GM06990 (cell line): ENCODE measurements at places on chromosomes 2 and 18.

- DNase-seq, result no peak
Measured at GRCh38 chr2:170284205-170284604, 106.3 kb downstream of the MYO3B start.

- DNase-seq, result no peak
Measured at GRCh38 chr2:32058130-32058529, 5.2 kb upstream of the SPAST start.

GRCh38 chr2:237043866-237044265 lies 41.8 kb upstream of the COPS8 start:
- DNase-seq, result no peak

- no peak for DNase-seq
Measured at GRCh38 chr2:181149056-181149455, 168.7 kb downstream of the UBE2E3 start.

DNA sequence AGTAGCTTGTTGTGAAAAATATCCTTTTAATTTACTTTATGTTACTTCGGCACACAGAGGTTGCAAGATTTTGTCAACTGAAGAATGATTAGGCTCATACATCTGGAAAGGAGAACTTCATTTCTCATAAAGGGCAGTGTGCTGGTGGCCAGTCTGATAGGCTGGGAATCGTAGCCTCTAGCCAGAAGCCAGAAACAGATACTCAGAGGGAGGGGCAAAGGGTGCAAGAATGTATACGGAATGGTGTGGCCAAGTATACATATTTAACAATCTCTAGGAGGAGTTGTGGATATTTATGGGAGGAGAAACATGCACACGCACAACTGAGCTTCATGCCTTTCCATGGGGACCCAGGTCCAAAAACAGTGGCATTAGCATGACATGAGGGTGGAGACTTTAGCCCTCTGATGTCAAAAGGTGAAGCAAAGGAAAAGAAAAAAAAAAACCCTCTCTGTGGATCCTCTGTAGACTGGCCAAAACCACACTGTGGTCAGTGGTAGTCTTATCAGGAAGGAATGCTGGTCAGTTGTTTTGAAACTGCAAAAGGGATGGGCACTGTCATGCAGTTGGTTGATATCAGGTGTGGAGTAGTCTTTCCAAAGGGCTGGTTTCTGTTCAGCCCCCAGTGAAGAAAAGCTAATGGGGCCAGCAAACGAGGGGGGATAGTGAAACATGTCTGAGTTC lies 34.9 kb upstream of the APCDD1 start:
- DNase-seq, result no peak

GRCh38 chr2:48467637-48468036 lies 62.3 kb upstream of the STON1 start:
- DNase-seq, result no peak

DNA sequence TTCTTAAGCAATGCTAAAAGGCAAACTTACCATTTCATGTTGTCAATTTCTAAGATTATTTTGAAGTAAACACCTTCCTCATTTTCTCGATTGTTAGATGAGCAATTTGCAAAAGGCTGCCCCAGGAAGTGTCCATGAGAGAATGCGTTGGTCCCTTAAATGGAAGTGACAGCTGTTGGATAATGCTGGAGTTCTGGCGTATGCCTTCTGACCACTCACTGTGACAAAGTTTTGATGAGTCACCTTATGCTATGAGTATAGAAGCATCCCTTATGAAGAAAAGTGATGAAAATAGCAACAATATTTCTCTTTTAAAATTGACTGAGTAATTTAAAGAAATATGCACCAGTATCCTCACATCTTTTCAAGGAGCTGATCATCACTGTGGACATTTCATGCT lies 1497.5 kb downstream of the DPP10 start:
- no peak for DNase-seq

DNA sequence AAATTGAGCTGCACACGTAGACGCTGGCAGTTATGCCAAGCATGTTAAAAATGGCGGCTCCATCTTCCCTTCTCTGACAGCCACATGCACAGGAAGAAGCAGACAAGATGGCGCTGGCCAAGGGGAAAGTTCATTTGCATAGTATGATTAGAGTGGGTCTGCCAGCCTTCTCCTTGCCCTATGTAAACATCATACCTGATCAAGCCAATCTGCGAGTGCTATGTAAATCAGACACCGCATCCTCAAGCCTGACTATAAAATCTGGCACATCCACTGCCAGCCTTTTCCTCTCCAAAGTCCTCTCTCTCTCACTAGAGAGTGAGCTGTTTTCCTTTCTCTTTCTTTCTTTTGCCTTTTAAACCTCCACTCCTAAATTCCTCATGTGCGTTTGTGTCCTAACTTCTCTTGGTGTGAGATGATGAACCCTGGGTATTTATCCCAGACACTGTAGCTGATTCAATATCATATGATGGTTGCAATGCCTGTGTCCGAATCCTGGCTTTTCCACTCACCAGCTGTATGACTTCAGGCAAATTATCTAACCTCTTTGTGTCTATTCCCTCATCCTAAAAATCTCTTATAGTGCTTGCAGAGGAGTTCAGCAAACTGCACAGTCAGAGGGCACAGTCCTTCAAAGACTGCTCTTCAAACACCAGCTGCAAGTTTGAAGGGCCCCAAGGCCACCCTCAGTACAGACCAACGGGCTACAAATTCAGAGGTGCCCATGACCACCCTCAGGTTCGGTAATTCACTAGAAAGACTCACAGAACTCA lies 39.3 kb upstream of the ITSN2 start:
- DNase-seq, result no peak

DNA sequence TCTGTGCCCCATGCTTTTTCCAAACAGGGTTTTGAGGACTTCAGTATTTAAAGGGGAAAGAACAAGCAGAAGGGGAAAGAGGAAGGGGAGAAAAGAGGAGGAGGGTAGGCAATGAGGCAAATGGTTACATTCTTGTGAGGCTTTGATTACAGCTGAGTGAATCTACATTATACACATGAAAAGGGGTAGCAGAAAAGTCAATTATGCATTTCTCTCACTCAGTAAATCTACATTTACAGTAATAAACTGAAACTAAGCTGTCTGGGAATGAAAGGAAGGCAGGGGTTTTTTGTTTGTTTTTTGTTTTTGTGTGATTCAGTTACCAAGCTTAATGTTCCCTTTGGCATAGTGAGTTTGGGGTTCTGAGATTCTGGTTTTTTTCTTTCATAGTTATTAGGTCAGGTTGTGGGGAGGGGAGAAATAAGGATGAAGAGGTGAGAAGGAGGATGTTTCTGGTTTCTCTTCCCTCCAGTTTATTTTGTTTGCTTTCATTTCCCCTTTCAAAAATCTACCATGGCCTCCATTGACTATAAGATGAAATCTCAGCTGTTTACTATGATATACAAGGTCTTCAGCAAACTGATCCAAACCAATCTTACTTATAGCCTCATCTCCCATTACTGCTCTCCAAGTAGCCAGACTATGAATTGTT lies 18.7 kb downstream of the C18orf63 start:
- DNase-seq, result no peak

DNA sequence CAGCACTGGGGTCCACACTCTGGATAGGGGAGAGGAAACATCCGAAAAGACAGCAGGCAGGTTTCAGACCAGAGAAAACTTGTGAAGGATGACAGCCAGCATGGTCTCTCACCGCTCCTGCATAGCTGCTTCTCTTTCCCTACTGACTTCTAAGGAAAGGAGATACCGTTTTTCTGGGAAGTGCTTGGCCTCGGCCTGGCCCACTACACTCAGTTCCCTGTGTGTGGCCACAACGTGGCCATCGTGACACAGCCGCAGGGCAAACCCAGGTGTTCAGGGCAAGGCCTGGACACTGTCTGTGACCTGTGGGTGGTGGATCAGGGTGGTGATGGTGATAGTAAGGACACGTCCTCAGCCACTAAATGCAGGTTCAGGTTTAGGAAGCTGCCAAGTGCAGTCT lies 34.2 kb upstream of the ACAA2 start:
- no peak for DNase-seq

DNA sequence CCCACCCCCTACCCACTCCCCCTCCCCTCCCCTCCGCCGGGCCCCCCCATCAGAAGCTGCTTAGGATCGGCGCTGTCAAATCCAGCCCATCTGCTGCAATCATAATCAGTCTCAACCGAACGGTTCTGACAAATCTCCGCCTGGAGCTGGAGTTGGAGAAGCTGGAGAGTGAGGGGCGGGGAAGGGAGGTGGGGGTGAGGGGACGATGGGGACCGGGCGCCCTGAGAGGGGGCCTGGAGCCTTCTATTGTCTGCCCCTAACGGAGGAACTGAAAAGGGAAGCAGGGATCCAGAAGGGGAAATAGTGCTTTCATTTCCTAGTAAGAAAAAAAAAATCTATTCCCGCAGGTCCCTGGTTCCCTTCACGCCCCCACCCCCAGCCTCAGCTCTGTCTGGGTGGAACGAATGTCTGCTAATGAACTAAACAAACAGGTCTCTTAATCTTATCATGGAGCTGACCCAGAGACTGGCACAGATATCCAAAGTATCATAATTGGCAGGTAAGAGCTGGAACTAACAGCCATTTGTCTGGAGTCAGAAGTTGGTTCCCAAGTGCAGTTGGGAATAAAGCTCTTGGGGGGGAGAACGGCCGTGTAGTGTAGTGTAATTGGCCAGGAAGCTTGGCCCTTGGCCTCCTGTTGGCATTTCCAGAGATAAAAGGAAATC lies 301.2 kb downstream of the NCKAP5 start:
- no peak for DNase-seq

DNA sequence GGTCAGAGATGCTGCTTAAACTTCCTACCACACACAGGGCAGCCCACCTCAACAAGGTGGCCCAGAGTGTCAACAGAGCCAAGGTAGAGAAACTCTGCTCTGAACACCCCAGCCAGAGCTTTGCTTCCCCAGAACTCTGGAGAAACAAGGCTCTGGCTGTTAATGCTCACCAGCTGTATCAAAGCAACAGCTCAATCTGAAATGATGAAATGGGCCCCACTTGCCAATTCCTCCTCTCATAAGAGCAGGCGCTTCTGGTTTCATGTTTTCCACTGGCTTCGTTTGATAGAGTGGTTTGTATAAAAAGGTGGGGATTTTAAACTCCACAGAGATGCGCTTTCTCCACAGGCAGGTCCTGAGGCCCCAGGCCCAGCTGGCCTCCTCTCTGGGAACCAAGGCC lies 60.9 kb upstream of the TFCP2L1 start:
- DNase-seq, result no peak

GRCh38 chr18:79805211-79805887 lies 7.6 kb downstream of the KCNG2 start:
- DNase-seq, result no peak

DNA sequence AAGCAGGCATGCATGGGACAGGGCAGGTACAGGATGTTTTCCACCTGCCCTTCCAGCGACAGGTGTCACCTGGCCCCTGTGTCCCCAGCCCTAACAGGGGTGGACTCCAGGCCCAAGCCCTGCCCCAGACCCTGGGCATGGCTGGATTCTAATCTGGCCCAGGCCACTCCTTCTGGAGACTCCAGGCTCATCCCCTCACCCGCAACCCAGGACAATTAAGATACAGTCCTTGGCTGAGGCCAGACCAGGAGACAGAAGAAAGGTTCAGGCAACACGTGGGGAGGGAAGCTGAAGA lies 9.5 kb downstream of the BIN1 start:
- no peak for DNase-seq

GRCh38 chr2:238114851-238115660 lies 14.9 kb downstream of the ESPNL start:
- DNase-seq, result no peak

DNA sequence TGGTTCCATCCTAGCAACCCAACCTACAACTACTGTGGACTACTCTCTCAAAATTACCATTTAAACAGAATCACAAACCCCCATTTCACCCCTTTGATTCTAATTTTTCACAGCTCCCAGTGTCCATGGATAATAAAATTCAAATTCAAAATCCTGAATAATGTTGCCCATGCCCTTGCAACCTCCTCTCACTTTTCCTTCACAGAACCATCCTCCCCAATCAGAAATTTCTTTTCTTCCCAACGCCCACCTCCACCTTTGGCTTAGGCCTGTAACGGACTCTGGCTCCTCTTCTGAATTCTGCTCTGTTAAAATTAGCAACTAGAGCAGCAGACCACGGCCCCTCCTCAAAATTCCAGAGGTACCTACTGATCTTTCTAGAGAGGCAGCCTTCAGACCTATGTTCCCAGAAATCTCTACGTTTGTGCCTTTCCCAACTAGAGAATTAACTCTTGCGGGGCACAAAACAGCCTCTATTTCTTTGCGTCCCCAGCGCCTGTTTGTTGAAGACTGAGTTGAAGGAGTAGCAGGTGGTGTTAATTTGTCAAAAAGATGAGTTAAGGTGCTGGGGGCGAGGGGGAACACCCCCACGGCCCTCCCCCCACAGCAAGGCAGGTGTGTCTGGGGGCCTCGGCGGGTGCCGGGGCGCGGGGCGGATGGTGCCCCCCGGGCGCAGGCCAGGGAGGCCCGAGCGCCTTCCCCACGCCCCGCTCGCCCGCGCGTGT lies 428 bp upstream of the MAP3K20 start:
- DNase-seq, result no peak

GRCh38 chr2:27901234-27901633 lies 10.7 kb downstream of the BABAM2 start:
- DNase-seq, result no peak
